ENCODE measurements at places on chromosomes 4 and X.

- no peak for DNase-seq
Observed at GRCh38 chrX:110006821-110007375, 4.0 kb downstream of the TMEM164 start.

GRCh38 chr4:1082215-1083182 lies 30.9 kb downstream of the RNF212 start:
- no peak for DNase-seq

DNA sequence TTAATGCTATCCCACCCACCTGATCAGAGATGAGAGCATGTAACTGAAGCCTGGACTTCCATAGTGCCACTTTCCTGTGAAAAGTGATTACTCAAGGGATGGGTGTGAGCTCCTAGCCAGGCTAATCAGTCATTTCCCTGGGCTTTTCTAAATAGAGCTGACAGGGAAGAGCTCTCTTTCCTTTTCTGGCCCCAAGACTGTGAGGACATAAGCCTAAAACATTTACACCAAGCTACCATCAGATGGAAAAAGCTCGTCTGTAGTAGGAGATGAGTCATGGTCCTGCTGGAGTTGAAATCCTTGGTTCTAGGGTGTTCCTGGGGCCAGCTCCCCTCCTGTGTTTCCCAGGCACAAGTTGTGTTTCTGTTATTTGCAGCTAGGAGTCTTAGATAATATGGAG lies 52.4 kb upstream of the NDP start:
- no peak for DNase-seq

- DNase-seq, result no peak
Observed at GRCh38 chr4:184531008-184531407, 56.7 kb upstream of the IRF2 start.

Data from amygdala (tissue), 56 donors.